ENCODE measurements at places on chromosomes 1 and 21. TPM values are rescaled to one million over a fixed set of nuclear protein-coding genes. Genes with fewer than 3 reads are reported as not detected.

TMEM125 gene
- 13.0 TPM for total RNA-seq

CCDC27 gene
- 0.04 TPM for total RNA-seq

MIXL1 gene
- total RNA-seq: 61.1 TPM

LHX4 gene
- 2.7 TPM for total RNA-seq
